ENCODE measurements at places on chromosomes 16 and 17. TPM values are rescaled to one million over a fixed set of nuclear protein-coding genes. Genes with fewer than 3 reads are reported as not detected.
A peak's percentile ranks its signal among the peaks of the same experiment; 100 is the strongest.

DNA sequence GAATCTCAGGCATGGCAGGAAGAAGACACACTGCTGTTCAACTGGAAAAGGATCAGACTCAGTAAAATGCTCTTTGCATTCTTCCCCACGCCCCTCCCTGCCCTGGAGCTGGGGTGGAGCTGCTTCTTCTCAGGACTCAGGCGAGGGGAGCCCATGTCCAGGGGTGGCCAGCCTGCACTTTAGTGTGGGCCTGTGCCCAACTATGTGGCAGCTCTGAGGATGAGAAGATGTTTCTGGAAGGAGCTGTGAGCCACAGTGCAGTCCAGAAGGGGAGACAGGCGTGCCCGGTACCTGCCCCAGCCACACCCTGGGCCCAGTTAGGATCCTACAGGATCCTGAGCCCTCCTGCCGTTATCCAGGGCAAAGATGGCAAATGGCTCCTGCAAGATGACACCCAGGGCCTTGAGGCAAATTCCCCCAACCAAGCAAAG, 120.3 kb downstream of the ANKRD11 start:
- DNase-seq, result no peak

DNA sequence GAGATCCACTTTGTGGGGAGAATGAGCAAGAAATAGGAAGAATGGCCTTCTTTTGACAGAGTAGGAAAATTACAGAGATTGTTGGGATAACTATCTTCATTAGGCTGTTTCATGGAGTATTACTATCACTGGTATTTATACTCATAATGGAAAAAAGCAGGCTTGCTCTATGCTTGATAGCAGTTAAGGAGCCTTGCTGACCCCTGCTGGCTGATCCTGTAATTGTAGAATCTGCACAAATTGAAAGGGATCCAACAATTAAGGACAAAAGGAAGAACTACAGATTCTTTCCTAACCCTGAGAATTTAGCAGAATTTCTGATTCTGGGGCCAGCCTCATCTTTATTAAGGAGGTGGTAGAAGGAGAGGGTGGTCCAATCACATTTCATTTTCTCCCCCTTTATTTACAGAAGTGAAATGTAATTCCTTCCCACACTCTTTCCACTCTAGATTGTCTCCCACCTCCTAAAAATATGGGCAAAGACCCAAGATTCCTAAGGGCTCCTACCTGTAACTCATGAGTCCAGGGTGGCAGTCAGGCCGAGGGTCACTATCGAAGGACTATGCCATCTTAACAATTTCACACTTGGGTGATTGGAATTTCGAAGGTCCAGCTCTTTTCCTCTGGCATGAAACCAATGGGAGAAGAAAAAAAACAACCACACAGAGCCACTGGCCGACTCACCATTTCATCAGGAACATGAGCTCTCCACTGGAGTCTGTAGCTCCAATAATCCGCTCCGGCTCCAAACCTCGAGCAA, 26.3 kb downstream of the NFE2L1 start:
- peak; percentile 51 for DNase-seq

DNA sequence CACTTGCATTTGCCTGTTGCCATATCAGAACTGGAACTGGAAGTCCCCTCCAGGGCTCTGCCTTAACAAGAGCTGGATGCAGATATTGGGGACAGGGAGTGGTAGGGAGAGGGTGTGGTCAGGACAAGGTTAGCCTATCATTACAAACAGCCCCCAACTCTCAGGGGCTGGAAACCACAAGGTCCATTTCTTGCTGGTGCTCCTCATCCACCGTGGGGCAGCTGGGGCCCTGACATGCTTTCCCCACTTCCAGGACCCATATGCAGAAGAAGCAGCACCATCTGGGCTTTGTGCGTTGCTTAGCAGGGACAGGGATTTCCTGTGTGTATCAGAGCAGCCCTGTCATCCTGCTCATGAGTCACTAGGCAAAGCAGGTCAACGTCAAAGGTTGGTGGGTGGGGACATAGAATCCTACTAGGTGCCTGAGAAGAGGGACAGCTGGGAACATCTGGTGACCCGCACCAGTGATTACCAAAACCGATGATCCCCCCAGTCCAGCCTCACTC, 26.9 kb downstream of the RGS9 start:
- no peak for DNase-seq

- DNase-seq, result no peak
Observed at GRCh38 chr16:54208237-54208636, 78.3 kb downstream of the IRX3 start.

DNA sequence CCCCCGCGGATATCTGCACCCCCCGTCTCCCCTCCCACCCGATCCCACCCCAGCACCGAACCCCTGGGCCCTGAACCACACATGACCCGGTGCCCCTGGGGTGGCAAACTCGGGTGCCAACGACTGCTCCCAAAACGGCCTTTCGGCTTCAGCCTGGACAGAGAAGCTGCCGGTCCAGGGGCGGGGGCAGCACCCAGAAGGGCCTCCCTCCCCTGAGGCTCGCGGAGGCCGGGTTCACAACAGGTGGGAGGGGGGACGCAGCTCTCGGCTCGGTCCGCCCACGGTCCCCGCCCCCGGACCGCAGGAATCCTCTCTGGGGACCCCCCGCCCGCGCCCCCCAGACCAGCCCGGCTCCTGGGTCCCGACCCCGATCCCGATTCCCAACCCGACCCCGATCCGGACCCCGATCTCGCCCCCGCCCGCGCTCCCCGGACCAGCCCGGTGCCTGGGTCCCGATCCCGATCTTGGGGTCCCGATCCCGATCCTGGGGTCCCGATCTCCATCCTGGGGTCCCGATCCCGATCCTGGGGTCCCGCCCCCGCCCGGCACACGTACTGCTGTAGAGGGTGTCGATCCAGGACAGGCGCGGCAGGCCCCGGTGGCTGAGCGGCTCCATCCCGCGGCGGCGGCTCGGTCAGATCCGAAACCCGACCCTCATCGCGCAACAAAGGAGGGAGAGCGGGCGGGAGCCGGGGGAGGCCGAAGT, 516 bp downstream of the ABR start:
- DNase-seq, result no peak

- peak; percentile 48 for DNase-seq
Observed at GRCh38 chr16:67170168-67170948, at the start of gene NOL3. Gene NOL3 (plus strand): TSS chr16:67170538.

DNA sequence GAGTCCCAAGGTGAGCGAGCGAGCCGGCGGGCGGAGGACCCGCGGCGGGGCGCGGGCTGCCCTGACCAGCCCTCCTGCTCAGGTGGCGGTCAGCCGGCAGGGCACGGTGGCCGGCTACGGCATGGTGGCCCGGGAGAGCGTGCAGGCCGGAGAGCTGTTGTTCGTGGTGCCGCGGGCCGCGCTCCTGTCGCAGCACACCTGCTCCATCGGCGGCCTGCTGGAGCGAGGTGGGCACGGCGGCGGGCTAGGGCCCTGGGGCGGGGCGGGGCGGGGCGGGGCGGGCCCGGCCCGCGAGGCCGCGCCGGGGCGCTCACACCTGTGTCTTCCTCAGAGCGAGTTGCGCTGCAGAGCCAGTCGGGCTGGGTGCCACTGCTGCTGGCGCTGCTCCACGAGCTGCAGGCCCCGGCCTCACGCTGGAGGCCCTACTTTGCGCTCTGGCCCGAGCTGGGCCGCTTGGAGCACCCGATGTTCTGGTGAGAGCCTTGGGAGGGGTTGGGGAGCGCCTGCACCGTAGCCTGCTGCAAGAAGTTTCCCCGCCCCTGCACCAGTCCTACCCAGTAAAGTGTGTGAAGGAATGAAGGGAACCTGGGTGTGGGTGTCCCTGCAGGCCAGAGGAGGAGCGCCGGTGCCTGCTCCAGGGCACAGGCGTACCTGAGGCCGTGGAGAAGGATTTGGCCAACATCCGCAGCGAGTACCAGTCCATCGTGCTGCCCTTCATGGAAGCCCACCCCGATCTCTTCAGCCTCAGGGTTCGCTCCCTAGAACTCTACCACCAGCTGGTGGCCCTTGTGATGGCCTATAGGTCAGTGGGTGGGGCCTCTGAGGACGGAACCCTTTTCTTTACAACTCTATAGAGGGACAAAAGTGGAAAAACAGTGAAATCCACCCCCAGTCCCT, 802 bp downstream of the SETD6 start:
- no peak for DNase-seq

DNA sequence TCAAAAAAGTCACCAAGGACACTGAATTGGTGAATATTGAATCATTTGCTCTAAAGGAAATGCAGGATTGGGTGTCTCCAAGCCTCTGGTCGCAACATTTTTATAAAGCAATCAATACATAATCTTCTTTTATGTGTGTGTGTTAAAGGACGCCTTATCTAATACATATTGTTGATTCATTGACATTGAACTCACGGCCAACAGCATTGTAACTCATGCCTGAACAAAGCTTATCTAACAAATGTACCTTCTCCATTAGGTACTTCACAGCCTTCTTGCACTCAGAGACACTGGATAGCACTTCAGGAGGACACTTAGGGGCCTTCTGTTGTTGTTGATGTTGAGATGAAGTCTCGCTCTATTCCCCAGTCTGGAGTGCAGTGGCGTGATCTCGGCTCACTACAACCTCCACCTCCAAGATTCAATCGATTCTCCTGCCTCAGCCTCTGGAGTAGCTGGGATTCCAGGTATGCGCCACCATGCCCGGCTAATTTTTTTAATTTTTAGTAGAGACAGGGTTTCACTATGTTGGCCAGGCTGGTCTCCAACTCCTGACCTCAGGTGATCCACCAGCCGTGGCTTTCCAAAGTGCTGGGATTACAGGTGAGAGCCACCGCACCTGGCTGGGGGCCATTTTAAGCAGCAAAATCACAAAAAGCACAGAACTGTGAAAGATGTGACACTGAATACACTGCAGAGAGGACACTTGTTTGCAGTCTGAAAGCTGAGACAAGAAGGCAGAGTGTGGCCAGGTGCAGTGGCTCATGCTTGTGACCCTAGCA, 13.2 kb upstream of the PDXDC1 start:
- DNase-seq, result no peak

DNA sequence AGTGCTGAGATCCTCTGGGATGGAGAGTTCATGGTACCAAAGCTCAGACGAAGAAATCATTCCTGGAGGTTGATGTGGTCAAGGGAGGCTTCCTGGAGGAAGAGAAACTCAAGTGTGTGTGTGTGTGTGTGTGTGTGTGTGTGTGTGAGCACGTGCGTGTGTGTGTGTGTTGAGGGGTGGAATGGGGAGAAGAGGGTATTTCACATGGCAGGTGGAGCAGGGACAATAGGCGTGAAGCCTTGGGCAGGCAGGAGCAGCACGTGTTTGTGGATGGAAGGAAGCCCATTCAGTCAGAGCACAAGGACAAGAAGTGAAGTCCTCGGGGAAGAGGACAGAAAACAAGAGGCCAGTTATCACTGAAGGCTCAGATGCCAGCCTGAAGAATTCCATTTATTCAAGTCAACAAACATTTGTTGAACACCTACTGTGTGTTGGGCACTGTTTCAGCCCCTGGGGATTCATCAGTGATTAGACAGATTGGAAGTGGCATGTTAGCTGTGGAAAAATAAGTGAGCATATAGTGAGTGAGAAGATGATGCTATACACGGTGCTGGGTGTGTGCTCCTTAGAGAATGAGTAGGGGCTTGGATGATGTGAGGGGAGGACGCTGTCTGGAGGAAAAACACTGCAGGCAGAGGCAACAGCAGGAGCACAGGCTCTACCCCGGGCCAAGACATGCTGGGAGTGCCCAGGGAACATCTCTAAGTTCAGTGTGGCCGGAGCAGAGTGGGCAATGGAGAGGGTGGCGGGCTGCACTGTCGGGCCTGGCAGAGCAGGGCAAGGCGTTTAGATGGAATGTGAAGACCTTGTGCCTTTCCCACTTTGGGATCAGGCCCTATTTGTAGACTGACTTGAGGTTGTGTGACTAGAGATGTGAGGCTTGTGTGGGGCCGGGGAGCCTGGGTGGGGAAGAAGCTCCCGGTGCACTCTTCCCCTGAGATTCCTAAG, 267.1 kb downstream of the CBLN1 start:
- DNase-seq, result no peak

- DNase-seq, result no peak
Observed at GRCh38 chr17:61720016-61720795, 129.2 kb upstream of the NACA2 start.

- DNase-seq, result peak; percentile 65
Observed at GRCh38 chr16:86554917-86555703, at the start of gene MTHFSD. Gene MTHFSD (minus strand): TSS chr16:86555235. CDS start chr16:86555184, 51 bp downstream.

DNA sequence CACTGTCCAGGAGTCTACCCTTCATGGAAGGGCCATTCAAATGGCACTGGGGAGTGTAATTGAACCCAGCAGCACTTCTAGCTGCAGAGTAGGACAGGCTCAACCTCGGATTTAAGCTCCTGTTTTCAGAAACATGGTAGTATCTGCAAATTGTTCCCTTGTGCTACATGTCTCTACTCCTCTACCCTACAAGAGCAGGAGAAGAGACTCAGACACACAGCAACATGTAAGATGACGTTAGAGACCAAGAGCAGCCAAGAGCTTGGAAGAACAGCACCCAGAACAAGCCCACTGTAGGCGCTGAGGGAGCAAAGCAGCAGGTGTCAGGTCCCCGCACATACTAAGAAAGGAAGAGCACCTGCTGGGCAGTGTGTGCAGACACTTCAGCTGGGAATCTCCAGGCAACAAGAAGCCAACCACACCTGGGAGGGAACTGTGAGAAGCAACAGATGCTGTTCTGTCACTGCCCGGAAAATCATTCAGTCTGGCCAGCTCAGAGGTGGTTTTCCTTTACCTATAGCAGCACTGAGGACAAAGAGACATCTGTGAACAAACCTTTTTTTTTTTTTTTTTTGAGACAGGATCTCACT, 35.6 kb upstream of the MNT start:
- DNase-seq, result no peak

- DNase-seq, result no peak
Observed at GRCh38 chr17:2749058-2749783, at the start of gene CCDC92B. Gene CCDC92B (minus strand): TSS chr17:2749652. CDS start chr17:2735145, 14,507 bp downstream.

DNA sequence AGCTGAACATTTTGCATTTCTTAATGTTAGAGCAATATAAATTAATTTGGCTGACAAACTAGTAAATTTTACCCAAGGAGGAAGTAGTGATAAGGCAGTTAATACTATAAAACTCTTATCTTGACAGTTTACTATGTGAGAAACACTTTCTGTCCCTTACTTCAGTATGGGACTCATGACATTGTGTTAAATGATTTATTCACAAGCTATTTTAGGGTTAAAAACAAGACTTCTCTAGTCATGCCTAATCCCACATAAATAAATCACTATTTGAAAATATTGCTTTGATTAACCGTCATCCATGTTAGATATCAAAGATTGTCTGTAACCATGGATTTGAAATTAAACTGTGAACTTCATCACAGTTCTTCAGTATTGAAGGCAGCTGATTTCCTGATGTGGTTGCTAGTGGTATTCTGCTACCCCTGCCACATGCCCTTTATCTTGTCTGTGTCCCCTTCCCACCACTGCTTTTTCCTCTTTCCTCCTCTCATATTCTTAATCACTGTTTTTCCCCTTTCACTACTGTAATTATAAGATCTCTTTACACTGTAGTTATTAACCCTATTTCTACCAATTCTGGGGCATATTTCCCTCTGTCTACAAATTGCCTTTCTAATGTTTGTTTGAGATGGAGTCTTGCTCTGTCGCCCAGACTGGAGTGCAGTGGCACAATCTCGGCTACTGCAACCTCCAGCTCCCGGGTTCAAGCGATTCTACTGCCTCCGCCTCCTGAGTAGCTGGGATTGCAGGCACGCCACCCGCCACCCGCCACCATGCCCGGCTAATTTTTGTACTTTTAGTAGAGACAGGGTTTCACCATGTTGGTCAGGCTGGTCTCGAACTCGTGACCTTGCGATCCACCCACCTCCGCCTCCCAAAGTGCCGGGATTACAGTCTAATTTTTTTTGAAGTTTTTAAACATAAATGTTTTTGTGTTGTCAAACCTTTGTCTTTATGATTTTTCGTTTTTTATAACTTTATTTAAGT, 95.6 kb downstream of the STXBP4 start:
- no peak for DNase-seq

Gene NPIPA5
- 1.1 TPM for total RNA-seq

Gene IL21R
- total RNA-seq, result 0.07 TPM

Gene HGS
- total RNA-seq, result 91.5 TPM

Gene KCNG4
- not detected for total RNA-seq

Gene CEP131
- 16.3 TPM for total RNA-seq

Gene FN3KRP
- total RNA-seq, result 37.2 TPM

Gene MPHOSPH6
- total RNA-seq, result 40.0 TPM
